ENCODE measurements at places on chromosomes 13 and 19.
A peak's percentile ranks its signal among the peaks of the same experiment; 100 is the strongest.

DNA sequence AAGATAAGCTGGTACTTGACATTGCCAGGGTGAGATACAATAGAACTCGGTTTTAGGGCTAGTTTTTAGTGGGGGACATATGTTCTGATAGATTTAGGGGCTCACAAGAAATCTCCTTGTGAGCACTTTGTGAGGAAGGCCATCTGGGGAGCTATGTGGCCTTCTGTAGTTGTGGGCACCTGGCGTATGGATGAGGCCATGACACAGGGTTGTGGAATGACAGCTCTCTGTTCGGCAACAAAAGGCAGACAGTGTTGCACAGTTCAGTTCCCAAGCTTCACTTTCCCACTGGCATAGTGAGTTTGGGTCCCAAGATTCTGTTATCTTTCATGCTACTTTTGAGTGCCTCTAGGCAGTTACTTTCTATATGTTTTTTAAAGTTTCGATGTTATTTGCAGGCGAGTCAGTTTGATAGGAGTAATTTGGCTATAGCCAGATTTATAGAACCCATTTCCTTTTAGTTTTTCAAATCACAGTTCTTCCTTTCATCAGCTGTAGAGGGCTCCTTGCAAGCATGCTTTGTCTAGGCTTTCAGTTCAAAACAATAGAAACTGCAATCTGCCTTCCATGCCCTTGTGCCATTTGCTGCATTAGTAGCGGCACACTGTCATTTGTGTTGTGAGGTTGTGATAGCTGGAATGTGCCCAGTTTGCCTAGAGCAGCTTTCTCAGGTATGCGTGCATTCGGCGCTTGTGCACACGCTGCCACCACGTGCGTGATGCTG, 70.6 kb upstream of the TEX29 start:
- DNase-seq = no peak

GRCh38 chr19:46426506-46427162, 2.1 kb downstream of the PNMA8C start:
- no peak for DNase-seq

DNA sequence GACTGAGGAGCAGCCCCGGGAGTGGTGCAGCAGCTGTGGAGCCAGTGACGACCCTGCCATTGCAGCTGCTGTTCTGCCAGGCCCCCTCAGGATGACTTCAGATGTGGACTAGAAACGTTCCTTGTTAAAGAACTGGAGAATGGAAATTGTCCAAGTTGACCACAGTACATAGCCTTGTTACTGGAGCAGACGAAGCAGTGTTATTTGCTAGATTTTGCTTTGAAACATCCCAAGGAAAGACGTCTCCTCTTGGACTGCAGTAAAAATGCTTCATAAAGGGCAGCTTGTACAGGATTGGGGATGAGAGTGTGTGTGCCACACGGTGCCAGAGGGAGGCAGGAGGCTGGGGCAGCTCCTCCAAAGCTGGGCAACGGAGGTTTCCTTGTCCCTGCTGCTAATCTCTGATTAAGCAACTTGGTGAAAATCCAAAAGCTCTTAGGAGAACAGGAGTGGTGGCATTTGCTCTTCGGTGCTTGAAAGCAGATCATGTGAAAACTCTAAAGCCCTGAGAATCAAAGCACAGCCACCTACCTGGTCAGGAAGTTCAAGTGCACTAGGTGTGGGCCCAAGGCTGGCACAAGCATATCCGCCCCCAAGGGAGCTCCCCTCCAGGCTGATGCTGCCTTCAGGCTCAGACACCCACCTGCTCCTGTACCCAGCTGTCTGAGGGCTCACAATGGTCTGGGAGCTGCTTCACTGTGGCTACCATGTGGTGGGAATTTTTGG, 34.5 kb downstream of the SHISA2 start:
- DNase-seq = no peak

DNA sequence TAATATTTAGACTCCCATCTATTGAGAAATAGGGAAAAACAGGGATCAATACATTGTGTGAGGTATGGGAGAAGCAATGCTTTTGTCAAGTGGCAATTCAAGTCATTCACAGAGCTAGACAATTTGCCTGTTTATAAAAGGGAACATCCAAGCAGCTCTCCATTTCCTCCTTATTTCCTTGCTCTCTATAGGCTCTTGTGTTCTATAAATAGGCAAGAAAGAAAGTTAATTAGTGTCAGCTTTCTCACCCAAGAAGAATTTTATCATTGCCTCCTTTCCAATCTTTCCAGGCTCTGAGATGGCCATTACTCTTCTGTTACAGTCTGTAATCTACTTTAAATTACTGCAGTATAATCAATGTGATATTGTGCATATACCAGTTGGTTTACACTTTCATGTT, 199.9 kb downstream of the LHFPL6 start:
- DNase-seq = no peak

- DNase-seq = no peak
These were observed 10.8 kb downstream of the SLC35E1 start for GRCh38 chr19:16561382-16561781.

DNA sequence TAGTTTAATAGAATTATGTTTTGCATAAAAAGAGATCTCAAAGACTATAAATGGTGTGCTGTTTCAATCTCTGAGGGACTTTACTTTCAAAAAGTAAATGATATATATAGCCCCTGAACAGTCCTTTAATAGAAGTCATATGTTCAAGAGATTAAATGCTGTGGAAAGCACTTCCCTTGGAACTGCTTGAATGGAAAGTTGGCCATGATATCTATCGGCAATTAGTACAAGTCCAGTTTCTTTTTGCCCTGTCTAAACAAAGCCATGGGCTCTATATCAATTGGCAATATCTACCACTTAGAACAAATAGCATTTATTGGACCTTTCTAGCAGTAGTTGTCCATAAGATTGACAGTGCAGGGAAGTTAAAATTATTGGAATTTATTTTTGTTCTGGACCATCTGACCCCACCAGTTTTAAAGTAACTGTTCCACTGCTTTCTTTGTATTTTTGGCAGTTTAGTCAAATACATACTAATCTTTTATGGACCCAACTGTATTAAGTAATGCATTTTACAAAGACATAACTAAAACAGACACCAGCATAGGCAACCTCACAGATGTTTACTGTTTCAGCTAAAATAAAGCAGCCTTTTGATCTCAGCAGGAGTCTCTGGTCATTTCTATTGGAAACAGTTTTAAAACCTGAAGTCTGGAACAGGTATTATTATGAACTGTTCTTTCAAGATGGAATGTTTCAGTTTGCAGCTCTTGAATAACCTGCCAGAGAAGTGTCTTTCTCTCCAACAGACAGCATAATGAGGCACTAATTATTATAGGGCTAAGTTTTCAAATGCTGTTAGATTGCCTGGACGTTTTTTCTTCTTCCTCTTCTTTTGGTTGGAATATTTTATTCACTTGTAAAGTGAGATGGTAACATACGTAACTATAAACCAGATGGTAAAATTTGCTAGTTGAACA, 282.6 kb downstream of the DCLK1 start:
- no peak for DNase-seq

DNA sequence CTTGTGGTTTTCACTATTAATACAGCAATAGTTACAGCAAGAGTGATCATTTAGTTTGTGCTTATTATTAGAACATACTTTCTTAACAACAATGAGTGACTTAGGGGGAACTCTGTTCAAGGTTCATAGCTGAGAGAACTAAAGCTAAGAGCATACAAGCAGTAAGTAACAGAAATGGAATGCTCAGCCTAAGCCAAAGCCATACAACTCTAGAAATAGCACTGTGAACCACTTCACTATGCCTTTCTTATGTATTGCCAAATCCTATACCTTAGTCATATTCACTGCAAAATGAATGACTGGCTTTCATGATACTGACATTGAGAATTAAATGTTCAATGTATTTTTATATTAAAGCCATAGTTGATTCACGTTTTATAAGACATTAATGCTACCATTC, 599.7 kb upstream of the SLITRK1 start:
- no peak for DNase-seq

- DNase-seq = no peak
These were observed 642.7 kb upstream of the ARGLU1 start for GRCh38 chr13:107210723-107211030.

GRCh38 chr19:31749231-31749630, 400.0 kb upstream of the TSHZ3 start:
- no peak for DNase-seq

GRCh38 chr13:103006641-103007426, 59.4 kb downstream of the SLC10A2 start:
- no peak for DNase-seq

DNA sequence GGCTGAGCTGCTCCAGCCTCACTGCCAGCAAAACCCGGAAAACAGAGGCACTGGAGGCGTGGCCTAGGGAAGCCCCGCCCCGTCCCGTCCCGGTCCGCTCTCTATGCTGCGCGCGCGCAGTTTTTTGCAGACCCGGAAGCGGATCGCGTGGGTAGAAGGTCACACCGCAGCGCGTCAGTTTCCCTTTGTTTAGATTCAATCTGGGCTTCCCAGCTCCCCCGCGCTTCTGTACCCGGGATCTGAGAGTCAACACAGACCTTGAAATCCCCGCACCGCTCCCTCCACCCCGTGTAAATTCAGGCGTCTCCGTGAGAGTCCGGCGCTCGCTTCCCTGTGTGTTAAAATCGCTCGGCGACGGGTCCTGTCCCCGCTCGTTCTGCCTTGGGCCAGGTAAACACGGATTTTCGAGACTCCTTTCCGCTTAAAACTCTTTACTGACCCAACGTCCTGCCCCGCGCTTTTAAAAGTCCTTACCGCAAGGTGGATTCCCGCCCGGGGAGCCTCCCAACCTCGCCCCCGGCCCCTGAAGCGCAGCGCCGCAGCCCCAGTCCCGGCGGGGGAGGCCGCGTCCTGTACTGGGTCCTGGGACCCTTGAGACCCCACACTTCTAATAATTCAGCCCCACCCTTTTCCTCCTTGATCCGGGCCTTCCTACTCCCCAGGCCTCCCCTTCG, at the start of gene ZNF610:
ZNF610 (plus strand) TSS at position 127 of the 674 bp plus-strand sequence. CDS start 12,930 bp downstream, outside the sequence.
- peak; percentile 83 for DNase-seq

- no peak for DNase-seq
These were observed 12.9 kb upstream of the MICU2 start for GRCh38 chr13:21616880-21617279.

GRCh38 chr19:23415561-23416191, 20.4 kb upstream of the ZNF91 start:
- no peak for DNase-seq

DNA sequence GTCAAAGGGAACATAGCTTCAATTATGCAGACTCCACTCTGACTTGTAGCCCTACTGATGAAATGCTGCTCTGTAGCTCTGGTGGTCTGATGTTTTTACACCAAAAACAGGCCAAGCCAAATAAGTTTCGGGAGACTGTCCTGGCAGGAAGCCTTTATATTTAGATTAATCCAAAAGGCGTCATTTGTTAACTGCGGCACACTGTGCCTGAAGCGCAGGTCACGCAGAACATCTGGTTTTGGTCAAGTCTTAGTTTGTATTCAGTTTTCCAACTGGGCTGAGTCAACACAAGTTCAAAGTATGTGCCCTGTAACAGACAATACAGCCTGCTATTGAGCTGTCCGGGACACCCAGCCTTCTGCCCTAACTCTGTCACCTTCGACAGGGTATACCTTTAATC, 154.6 kb upstream of the IPO5 start:
- no peak for DNase-seq

DNA sequence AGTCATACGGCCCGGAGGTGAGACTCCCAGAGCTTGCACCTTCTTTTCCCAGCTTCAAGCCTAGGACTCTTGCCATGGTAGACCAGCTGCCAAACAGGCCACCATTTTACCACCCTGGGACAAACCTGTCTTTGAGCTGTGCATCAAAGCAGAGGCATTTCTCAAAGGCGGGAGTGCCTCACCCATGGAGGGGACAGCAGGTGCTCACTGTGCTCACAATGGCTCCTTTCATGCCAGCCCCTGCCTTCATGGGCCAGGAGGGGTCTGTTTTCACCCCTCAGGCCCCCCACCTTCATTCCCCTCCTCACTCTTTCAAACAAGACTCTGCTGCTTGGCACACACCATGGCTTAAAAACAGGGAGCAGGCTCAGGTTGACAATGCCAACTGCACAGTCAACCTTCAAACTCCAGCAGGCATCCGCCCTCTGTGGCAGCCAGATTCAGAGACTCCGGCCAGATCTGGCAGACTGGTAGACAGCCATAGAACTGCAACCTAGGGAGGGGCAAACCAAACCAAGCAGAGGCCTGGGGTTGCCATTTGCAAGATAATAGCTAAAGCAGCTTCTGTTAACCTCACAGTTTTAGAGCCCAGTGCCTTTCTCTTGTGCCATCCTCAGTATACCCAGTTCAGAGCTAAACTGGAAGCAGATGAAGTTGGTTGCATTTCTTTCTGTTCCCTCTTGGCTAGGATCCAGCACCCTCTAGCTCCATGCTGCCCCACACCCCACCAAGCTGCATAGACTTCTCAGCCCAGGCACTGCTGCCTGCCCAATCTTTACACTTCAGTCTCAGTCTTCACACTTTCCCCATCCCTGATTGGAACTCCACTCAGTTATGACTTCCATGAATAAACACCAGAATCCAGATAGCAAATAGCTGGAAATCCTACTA, 93.9 kb upstream of the SPATA13 start:
- DNase-seq = no peak

- DNase-seq = no peak
These were observed 1761.5 kb downstream of the PCDH9 start for GRCh38 chr13:65468628-65469027.
